ENCODE measurements at places on chromosomes 7 and 10. TPM values are rescaled to one million over a fixed set of nuclear protein-coding genes. Genes with fewer than 3 reads are reported as not detected.

ZNF239 gene
- total RNA-seq, result not detected

DNA sequence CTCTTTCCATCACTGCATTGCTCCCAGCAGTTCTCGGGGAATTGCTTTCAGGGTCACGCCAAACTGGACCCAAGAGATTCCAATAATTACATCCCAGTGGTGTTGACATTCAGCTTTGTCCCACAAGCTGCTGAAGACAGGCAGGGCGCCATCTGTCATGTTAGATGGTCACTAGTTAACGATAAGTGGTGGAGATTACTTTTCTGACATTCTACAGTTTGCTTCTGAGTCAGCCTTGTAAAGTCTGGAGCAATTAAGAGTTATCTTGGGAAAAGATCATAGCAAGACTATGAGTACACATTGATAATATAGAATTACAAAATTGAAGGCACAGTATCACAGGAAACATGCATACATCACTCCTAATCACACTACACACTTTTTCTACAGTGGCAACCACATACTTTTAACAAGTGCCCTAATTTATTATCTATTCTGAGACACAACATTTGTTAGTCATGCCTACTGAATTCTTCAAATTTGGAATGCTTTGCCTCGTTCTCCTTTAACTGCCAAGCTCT is 41.9 kb downstream of the SEMA3C start:
- H3K36me3 ChIP-seq, result no peaks in the 10 kb centered on the region
- no peak overlapping the region for H3K27ac ChIP-seq
- H3K27me3 ChIP-seq, result no peaks in the 10 kb centered on the region
- no peak for DNase-seq
- no peak overlapping the region for H3K4me3 ChIP-seq
- H3K4me1 ChIP-seq, result no peaks in the 10 kb centered on the region

HGF gene
- total RNA-seq, result not detected

DNA sequence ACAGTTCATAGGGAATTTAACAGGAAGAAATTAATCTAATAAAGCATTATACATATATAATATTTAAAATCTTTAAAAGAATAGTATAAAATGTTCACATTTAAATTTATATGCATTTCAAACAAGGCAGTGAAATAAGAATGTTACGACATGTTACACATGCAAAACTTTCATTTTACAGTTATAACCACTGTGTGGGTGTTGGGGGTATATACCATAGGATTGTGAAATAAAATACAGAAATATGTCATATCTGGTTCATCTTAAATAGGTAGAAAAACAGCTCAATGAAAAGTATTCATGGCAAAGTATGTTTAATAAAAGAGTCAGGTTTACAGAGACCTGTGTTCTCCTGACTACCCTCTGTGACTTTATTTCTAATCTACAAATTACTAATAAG is 45.6 kb downstream of the CHCHD3 start:
- H3K4me3 ChIP-seq, result no peak overlapping the region
- DNase-seq, result no peak
- no peaks in the 10 kb centered on the region for H3K36me3 ChIP-seq
- no peaks in the 10 kb centered on the region for H3K4me1 ChIP-seq
